HFFc6 (cell line): ENCODE measurements at places on chromosomes 16 and 17. TPM values are rescaled to one million over a fixed set of nuclear protein-coding genes. Genes with fewer than 3 reads are reported as not detected.

Gene TBX2
- total RNA-seq: 41.3 to 68.4 TPM (median 48.8 TPM) in 3 replicates

Gene NPIPB5
- total RNA-seq: 38.5 and 60.6 TPM in 2 replicates

Gene PDILT
- not detected in 3 replicates for total RNA-seq

DNA sequence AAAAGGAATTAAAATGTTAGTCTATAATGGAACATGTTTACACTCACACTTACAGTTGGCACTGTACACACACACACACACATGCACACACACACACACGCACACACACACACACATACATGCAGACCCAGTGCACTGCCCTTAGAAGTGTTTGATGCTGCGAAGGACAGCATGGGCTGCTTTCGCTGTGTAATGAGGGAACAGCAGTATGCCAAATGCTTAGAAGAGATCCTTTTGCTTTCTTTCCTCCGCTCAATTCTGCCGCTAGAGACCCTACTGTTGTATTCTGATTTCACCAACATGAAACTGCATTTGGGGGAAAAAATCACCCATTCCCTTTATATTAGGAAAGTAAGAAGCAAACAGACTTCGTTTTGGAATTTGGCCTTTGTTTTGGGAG is 217.9 kb downstream of the ENGASE start:
- peaks cover 17% of the 10 kb centered on the region for H3K27me3 ChIP-seq
- DNase-seq: no peak
- no peaks in the 10 kb centered on the region for H3K4me1 ChIP-seq
- H3K27ac ChIP-seq: no peak overlapping the region
- H3K36me3 ChIP-seq: no peaks in the 10 kb centered on the region
- H3K4me3 ChIP-seq: no peak overlapping the region

DNA sequence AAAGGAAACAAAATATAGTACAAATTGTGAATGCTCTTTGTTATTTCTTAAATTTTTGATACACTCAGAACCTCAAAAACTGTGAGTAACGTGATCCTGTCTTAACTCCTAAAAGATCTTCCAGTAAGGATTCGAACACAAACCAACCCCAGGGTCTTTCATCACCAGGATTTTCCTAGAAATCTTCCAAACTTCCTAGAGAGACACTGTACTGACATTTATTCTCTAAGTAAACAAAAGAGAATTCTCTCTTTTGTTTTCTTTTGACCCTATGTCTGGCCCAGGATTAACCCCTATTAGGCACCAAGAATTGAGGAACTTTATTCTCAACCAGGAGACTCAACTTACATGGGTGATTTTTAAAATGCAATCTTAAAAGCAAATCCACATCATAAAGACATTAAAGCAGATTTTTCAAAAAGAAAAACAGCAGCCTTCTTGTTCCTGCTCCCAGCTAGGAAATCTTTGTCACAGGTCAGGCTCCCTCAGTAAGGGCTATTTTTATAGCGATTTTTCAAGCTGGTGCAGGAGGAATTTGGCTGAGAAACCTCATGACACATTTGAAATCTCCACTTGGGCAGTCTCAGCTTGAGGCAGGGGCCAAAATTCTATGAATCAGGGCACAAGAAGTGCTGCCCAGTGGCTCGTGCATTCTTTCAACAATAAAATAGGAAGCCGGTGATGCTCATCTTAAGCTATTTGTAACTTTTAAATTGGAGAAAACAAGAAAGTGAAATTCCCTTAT is 6.2 kb upstream of the SMG1 start:
- H3K27me3 ChIP-seq: peaks cover 12% of the 10 kb centered on the region; the same call in 1 of the 2 replicates
- peak overlapping the region; percentile 51; the same call in 1 of the 2 replicates for H3K27ac ChIP-seq
- DNase-seq: peak; percentile 68
- no peaks in the 10 kb centered on the region for H3K36me3 ChIP-seq

DNA sequence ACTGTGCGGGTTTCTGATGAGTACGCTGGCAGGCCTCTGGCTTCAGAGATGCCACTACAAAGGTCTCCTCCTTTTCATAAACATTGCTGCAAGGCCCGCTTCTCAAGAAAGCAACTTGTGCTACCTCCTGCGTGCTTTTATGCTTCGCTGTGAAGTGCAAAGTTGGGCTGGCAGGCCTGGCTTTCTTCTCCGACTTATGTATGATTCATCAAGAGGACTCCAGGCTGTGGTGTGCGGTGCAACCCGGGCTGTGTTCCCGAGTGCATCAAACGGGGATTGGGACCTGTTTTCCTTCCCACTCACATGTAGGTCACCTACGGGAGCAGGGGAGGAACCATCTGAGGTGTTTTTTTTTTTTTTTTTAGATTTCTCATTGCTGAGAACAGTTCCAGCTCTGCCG is 534.1 kb downstream of the WWOX start:
- no peaks in the 10 kb centered on the region; the same call in 1 of the 2 replicates for H3K27me3 ChIP-seq
- H3K27ac ChIP-seq: no peak overlapping the region
- no peaks in the 10 kb centered on the region for H3K4me1 ChIP-seq
- no peak for DNase-seq

DNA sequence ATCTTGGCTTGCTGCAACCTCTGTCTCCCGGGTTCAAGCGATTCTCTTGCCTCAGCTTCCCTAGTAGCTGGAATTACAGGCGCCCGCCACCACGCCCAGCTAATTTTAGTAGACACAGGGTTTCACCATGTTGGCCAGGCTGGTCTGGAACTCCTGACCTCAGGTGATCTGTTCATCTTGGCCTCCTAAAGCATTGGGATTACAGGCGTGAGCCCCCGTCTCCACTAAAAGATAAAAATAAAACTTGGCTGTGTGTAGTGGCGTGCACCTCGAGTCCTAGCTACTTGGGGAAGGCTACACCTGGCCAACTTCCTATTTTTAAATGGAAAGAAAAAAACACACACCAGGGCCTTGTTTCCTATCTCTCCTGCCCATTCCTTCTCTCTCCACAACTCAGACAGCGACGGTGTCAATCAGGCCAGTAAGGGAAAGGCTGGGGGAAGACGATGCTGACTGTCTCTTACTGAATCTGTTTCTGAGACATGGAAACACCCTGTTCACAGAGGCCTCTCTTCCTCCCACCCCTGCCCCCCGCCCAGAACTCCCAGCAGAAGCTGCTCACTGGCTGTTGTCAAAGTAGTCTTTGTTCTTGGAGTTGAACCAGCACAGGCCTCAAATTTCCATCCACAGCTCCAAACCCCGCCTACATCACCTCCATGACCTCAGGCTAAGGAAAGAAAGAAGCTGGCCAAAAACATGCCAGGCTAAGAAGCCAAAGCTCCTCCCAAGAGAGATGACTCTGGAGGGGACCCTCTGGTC is 96.6 kb downstream of the NXN start:
- peaks cover 58% of the 10 kb centered on the region for H3K4me1 ChIP-seq
- peaks cover 22% of the 10 kb centered on the region for H3K36me3 ChIP-seq
- peak overlapping the region; percentile 61 for H3K27ac ChIP-seq

DNA sequence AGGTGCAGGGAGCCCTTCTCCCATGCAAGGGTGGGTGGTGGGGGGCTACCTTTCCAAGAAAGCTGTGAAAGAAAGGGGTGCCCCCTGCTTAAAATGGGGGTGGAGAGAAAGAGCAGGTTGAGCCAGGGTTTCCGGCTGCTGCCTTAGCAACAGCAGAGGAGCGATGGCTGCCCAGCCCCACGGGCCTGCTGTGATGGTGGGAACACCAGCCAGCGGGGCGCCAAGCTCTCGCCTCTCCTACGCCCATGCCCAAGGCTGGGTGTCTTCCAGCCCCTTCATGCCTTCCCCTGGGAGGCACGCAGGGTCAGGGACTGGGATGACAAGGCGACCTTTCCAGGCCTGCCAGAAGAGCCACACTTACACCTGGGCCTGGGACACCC is 3.0 kb downstream of the FMNL1 start:
- no peaks in the 10 kb centered on the region for H3K36me3 ChIP-seq
- no peak overlapping the region for H3K4me3 ChIP-seq
- peaks cover 8% of the 10 kb centered on the region; the same call in 1 of the 2 replicates for H3K27me3 ChIP-seq
- DNase-seq: no peak
- peaks cover 42% of the 10 kb centered on the region for H3K4me1 ChIP-seq
